ENCODE measurements at places on chromosomes 3 and 15.

DNA sequence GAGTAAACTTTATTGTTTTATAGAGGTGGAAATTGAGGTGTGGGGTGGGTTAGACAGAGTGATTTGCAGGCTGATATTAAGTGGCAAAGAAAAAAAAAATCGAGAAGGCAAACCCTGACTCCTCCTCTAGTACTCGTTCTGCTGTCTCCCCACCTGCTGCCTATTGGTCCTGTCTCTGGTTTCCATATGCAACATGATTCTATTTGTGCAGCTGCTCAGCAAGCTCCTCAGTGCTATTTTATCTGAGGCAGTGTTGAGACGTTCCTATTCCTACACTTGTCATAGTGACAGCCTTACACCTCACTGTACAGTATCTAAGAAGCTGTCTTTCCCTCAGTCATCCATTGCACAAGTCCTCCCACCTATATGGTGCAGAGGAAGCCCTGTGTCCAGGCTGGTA lies 45.1 kb downstream of the RSL24D1 start:
- no peak for DNase-seq

DNA sequence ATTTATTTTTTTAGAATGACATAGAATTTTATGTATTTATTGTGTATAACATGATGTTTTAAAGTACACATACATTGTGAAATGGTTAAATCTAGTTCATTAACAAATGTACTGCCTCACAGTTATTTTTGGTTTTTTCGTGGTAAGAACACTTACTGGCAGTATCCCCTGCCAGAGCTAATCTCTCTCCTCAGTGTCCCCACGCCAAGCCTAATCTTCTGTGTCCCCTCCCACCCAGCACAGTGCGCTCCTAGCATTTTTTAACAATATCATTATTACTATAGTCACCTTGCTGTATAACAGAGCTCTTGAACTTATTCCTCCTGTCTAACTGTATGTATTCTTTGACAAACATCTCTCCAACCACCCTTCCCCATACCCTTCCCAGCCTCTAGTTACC lies 333.2 kb downstream of the GABRB3 start:
- no peak for DNase-seq

DNA sequence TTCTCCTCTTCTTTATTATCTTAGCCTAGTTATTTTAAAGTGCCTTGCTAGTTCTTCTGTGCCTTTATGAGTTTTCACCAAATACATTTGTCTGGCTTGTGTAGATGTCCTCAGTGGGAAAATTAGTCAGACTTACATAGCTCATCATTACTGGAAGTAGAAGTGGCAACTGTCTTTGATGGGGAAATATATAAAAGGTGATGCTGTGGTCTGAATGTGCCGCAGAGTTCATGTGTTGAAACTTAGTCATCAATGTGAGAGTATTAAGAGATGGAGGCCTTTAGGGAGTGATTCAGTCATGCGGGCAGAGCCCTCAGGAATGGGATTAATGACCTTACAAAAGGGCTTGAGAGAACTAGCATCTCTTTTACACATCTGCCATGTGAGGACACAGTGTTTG lies 6.4 kb upstream of the ERICH6 start:
- no peak for DNase-seq

DNA sequence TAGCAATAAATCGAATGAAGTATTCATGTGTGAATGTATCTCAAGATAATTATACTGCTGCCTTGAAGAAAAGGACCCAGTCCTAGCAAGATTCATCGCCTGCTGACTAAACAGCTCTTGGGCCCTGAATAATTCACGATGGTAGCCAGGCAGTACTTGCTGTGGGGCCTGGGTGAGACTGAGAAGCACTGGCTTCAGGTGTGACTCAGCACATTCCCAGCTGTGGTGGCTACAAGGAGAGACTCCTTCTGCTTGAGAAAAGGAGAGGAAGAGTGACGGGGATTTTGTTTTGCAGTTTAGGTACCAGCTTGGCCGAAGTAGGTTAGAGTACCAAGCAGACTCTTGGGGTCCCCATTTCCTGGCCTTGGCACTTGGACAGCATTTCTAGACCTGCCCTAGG lies 47.6 kb upstream of the CD200R1L start:
- DNase-seq: no peak

- no peak for DNase-seq
Observed at GRCh38 chr3:102189541-102189940, 245.3 kb upstream of the ZPLD1 start.

- no peak for DNase-seq
Observed at GRCh38 chr3:150414258-150414657, 6.2 kb downstream of the TSC22D2 start.

GRCh38 chr3:145820170-145820569 lies 340.8 kb downstream of the PLOD2 start:
- DNase-seq: no peak

DNA sequence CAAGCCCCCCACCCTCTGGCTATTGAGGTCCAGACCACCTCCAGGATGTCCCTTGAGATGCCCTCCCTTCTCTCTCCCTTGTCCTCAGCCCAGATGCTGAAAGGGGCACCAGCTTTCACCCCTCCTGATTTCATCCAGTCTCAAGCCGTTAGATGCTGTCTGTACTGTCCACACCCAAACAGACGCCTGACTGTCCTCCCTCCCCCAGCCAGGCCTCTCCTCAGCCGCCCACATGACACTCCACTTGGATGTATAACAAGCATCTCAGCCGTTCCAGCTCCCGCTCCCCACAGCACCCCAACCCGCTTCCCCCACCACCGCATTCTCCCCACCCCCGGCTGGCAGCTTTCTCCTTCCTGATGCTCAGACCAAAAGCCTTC lies 25.0 kb upstream of the CYP11A1 start:
- DNase-seq: no peak

- no peak for DNase-seq
Observed at GRCh38 chr3:963255-963654, 129.6 kb upstream of the CNTN6 start.

Measured in NCI-H1930 (cell line).